ENCODE measurements at places on chromosomes 7 and 10.
A peak's percentile ranks its signal among the peaks of the same experiment; 100 is the strongest.

- peak; percentile 32 for DNase-seq
These were observed 211.5 kb downstream of the CREB5 start for GRCh38 chr7:28623863-28624262.

GRCh38 chr10:120827251-120827875 lies 23.8 kb upstream of the WDR11 start:
- no peak for DNase-seq

DNA sequence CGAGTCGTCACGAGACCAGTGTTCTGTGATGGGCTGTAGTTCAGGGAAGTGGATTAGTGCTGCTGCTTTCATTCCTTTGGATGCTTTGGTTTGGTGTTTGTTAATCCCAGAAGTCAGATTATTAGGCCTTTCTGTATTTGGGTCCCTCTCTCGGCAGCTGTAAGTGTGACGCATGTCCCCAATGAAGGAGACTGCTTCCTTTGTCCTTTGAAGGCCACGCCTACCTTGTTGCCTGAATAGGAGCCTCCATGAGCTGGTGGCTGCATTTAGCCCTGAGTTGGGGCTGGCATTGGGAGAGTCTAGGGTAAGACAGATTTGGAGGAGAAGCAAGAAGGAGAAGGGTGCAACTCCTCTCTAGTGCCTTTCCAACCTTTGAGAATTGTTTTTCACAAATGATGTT lies 34.5 kb downstream of the DOCK1 start:
- DNase-seq = no peak

GRCh38 chr10:58996063-58996462 lies 180.4 kb upstream of the PHYHIPL start:
- DNase-seq = no peak

GRCh38 chr10:131688304-131688703 lies 212.5 kb upstream of the PPP2R2D start:
- DNase-seq = no peak

DNA sequence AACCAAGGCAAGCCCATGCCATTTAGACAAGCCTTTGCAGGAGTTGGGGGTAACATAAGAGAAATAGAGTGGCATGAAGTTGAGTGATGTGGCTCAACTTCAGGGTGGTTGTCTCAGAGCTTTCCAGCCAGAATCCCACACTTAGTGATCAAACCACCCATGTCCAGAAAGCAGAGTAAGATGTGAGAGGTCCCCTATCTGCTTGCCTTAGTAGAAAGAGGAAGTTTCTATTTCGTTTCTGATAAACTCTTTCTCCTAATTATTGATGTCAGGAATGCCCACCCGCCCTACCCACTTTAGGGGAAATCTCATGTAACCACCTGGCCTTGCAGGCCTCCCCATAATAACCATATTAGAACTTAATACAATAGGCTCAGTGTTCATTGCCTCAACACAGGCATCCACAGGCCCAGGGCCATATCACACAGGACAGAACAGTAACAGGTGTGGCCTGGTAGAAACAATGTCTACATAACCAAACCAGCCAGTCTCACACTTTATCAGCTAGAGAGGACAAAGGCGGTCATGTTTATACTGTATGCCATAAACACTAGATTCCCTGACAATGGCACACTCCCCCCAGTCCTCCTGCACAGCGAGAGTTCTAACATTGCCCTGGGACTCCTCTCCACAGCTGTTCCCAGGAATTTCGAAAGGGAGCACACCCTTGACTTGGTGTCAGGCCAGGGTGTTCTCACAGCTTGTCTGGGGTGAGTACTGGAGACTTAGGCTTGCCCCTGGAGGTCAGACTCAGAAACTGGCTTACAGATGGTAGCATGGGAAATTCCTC lies 364.4 kb downstream of the CXCL12 start:
- no peak for DNase-seq

GRCh38 chr10:101566333-101567164 lies 21.5 kb downstream of the POLL start:
- peak; percentile 34 for DNase-seq

- DNase-seq = no peak
These were observed 747.9 kb upstream of the COBL start for GRCh38 chr7:52064493-52064892.

DNA sequence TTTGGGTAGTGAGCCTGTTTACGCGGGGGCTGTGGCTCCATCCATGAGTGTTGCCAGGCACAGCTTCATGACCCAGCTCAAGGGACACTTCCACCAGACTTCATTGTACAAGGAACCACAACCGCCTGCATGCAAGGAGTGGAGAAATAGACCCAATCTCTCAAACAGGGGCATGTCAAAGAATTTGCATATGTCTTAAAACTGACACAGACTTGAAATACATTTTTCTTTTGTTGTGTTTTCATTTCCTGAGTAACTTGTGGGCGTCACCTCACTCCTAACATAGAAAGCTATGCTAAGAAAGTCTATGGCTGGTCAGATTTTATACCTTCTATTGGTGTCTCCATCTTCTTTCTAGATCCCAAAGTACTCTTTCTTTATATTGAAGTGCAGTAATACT lies 266.2 kb upstream of the RNF32 start:
- DNase-seq = no peak

- DNase-seq = no peak
These were observed 127.4 kb downstream of the TRRAP start for GRCh38 chr7:99005776-99006175.

DNA sequence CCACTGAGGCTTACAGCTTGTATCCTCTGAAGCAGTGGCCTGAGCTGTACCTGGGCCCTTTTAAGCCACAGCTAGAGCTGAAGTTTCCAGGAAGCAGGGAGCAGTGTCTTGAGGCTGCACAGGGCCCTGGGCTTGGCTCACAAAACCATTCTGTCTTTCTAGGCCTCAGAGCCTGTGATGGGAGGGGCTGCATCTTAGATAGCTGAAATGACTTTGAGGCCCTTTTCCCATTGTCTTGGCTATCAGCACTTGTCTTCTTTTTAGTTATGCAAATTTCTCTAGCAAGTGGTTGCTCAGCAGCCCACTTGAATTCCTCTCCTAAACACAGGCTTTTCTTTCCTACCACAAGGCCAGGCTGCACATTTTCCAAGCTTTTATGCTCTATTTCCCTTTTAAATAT lies 864.2 kb downstream of the REEP3 start:
- DNase-seq = no peak

- no peak for DNase-seq
These were observed 19.4 kb upstream of the AKR1C1 start for GRCh38 chr10:4943821-4944220.

DNA sequence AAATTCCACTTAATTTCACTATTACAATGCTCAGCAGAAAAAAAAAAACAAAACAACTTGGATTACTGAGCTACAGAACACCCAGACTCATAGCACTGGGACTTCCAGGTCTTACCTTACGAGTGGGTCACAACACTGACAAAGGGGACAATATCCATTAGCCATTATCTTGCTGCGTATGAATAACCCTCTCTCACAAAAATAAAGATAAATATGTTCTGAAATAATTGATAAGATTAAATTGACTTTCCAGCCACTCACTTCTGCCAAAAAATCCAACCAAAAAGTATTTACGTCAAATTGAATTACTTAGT lies 128.7 kb downstream of the PKD1L1 start:
- DNase-seq = no peak

- DNase-seq = no peak
These were observed 79.2 kb downstream of the ZMIZ1 start for GRCh38 chr10:79147796-79148451.

- DNase-seq = peak; percentile 43
These were observed 3.8 kb downstream of the SFXN2 start for GRCh38 chr10:102718220-102718619.

DNA sequence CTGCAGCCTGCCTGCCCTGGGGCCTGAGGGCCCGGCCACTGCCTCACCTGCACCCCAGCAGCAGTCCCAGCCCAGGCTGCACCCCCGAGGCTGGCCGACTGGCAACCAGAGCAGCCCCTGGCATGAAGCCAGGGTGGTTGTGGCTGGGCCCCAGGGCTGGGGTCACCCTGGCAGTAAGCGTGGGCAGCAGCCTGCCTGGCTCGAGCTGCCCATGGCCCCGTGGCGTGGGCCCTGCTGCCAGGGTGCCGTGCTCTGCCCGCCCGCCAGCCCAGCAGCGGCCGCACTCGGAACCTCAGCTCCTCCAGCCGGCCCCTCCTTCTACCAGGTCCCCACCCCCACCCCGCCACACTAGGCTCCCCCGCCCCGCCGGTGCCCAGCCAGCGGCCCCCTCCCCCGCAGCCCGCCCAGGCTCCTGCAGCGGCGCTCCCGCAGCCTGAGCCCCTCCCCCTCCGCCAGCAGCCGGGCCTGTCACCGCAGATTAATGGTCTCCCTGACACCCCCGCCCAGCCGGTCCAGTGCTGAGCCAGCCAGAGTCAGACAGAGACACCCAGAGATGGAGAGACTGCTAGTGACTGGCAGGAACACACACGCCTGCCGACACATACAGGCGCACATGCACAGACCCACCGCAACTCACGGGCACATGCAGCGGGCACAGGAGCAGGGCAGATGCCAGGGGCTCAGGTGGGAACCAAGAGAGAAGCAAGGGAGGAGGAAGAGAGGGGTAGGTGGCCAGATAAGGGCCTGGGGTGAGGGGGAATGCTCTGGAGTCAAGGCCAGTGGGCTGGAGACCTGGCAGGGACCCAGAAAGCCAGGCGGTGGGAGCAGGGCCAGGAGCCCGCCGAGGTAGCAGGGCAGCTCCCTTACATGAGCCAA lies 22.4 kb downstream of the KCNH2 start:
- no peak for DNase-seq

GRCh38 chr10:131155876-131156230 lies 155.7 kb downstream of the TCERG1L start:
- DNase-seq = no peak

GRCh38 chr7:45143616-45144015 lies 14.0 kb upstream of the RAMP3 start:
- peak; percentile 28 for DNase-seq

- peak; percentile 88 for DNase-seq
These were observed 412.1 kb upstream of the CELF2 start for GRCh38 chr10:10605551-10606081.

- DNase-seq = no peak
These were observed 616.9 kb upstream of the GHITM start for GRCh38 chr10:83522456-83522855.

DNA sequence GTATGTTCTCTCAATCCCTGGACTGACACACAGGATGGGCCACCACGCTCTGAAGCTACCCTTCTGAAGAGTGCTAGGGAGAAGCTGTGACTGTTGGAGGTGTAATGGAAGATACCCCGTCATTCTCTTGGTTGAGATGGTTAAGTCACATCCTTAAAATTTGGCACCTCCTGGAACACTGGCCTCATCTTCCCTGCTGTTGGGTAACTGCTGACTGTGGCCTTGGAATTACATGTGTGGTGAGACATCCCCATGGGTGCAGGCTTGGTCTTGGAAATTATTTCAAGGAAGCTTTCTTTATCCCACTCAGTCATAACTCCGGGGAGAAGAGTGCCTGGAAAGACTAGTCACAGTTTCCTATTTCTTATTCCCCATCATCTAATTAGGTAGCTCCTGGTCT lies 62.0 kb downstream of the LRMDA start:
- peak; percentile 82 for DNase-seq

- no peak for DNase-seq
These were observed 12.6 kb downstream of the USP6NL start for GRCh38 chr10:11598712-11599397.

DNA sequence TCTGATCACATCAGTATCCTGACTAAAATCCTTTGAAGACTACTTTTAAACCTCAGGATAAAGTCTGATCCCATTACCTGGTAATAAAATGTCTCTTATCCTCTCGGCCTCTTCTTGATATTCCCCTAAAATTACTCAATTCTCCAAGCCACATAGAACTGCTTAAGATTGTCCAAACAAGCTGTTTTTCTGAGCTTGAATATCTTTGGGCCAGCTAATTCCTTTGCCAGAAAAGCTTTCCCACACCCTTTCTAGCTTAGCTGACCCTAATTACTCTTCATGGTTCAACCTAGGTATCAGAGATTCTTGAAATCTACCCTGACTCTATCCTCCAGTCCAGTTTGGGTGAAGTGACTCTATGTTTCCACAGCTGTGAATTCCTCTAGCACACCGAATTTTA lies 328.6 kb downstream of the CRPPA start:
- no peak for DNase-seq

- DNase-seq = no peak
These were observed 14.0 kb downstream of the SCRN1 start for GRCh38 chr7:29975561-29975960.

GRCh38 chr10:49408519-49409306 lies 12.8 kb upstream of the DRGX start:
- no peak for DNase-seq

GRCh38 chr10:32995751-32996150 lies 37.7 kb upstream of the ITGB1 start:
- no peak for DNase-seq

DNA sequence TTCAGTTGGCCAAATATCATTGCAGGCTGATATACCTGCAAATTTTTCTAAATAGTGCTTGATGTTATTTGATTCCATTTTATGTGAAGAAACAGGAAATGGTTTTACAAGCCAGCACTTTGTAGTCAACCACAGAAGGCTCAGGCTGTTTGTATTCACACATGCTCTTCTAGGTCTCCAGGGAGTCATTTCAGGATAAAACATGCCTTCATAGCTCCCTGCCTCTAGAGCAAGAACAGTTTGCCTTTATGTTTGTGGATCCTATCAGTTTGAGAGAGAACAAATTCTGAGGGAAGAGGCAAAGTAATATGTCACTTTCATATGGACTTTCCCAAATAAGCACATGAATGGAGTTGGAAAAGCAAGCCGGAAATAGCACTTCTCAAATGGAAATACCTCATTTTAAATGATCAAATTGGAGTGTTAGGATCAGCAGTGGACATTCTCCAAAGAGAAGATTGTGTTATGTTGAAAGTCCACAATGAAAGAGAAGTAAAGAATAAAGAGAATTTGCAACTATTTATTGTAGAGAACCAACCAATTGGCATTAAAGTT lies 277.6 kb downstream of the KCND2 start:
- DNase-seq = peak; percentile 54

DNA sequence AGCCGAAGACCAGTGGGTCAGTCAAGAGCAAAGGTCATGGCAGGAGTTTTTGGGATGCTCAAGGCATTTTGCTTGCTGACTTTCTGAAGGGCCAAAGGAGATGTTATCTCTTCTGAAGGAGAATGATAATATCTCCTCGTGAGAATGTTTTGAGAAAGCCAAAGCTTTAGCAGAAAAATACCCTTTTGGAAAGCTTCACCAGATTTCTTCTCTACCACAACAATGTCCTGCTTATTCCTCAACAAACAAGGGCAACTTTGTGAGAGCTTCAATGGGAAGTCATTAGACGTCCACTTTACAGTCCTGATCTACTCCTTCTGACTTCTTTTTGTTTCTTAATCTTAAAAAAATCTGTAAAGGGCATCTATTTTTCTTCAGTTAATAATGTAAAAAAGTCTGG lies 132.8 kb upstream of the DNAJB12 start:
- no peak for DNase-seq

DNA sequence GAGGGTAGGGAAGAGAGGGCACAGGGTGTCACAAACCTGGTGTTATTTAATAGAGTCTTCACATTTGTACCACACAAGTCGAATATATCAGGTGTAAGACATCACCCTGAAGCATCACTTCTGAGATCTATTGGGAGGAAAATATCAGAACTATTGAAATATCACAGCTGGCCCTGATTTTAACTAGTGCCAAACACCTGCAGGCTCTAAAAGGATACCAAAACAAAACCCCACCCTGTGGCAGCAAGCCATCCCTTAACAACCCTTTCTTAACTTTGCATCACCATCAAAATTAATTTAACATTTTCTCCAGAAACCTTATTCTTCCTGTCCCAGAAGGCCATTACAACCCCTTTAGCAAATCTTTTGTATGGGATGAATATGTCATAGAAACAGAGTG lies 365.4 kb downstream of the SUGCT start:
- DNase-seq = no peak
